ENCODE measurements at places on chromosomes 6 and 20.

DNA sequence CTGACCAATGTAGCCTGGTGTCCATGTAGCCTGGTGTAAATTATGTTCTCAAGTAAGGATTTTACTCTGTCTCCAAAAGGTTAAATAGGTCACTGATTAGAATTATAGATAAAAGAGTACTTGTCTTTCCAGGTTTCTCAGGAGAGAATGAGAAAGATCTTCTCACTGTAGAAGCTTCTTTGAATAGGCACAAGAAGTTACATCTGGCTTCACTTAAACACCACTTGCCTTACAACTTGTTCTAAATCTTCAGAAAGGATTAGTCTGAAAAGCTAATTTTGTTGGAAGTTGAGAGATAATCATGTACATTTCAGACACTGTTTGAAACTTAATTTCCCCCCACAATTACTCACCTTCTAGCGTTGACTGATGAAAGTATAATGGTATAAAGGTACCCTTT is 275.3 kb downstream of the FARS2 start:
- DNase-seq: no peak

GRCh38 chr6:88561034-88561953 is 395.1 kb upstream of the CNR1 start:
- DNase-seq: no peak

- no peak for DNase-seq
Measured at GRCh38 chr6:70668499-70668812, 773 bp downstream of the SMAP1 start.

GRCh38 chr6:4351520-4352321 is 216.3 kb upstream of the ECI2 start:
- no peak for DNase-seq

DNA sequence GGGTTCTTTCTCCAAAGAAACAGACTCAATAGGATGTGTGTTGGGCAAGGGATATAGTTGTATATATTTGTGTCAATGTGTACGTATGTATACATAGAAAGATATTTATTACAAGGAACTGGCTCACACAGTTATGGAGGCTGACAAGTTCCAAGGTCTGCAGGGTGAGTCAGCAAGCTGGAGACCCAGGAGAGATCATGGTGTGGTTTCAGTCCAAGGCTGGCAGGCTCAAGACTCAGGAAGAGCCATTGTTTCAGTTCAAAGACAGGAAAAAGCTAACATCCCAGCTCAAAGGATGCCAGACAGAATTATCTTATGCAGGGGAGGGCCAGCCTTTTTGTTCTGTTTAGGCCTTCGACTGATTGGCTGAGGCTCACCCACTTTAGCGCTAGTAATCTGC is 89.9 kb upstream of the RALGAPA2 start:
- no peak for DNase-seq

- DNase-seq: no peak
Measured at GRCh38 chr6:1081551-1082284, 230.2 kb upstream of the FOXQ1 start.

GRCh38 chr6:159730332-159730676 is 3.0 kb downstream of the WTAP start:
- DNase-seq: no peak

GRCh38 chr6:12222405-12223366 is 67.5 kb upstream of the EDN1 start:
- DNase-seq: no peak

DNA sequence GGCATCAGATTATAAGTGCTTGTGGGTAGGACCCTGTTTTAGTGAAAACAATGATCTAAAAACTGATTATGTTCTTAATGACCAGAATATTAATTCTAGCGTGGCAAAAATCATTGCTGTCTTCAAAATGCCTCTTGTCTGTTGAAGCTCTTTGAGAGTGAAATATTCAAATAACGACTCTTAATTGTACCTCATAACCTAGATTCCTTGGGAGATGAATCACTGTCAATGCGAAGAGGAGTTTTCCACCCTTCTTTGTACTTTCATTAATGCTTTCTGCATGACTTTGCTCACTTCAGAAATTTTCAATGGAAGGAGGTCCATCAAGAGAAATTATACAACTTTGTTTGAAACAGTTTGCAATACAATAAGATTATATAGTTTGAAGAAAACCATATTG is 71.5 kb downstream of the CRYBG1 start:
- DNase-seq: no peak

GRCh38 chr6:69861986-69862385 is 4.4 kb upstream of the COL19A1 start:
- no peak for DNase-seq

DNA sequence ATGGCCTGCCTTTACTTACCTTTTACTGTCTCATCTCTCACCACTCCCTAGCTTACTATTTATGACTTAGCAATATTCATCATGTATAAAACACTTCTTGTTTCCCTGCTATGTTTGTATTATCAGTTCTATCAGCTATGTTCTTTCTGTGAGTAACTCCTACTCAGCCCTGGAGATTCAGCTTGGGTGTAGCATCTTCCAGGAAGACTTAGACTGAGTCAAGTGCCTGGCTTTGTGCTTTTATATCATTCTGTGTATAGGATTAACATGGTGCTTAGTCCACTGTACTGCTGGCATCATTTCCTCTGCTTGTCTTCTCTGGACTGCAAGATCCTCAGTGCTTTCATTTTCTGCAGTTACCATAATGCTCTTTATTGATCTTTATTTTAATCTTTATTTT is 257.8 kb downstream of the BTBD3 start:
- DNase-seq: no peak

- DNase-seq: no peak
Measured at GRCh38 chr20:32628960-32629530, 43.9 kb upstream of the NOL4L start.

- DNase-seq: peak; percentile 9
Measured at GRCh38 chr6:16238057-16238962, at the start of gene GMPR. Gene GMPR, plus strand, starts transcription at chr6:16238587. Its CDS starts 107 bp downstream, at chr6:16238694.

- DNase-seq: no peak
Measured at GRCh38 chr6:20879121-20879520, 344.9 kb downstream of the CDKAL1 start.

DNA sequence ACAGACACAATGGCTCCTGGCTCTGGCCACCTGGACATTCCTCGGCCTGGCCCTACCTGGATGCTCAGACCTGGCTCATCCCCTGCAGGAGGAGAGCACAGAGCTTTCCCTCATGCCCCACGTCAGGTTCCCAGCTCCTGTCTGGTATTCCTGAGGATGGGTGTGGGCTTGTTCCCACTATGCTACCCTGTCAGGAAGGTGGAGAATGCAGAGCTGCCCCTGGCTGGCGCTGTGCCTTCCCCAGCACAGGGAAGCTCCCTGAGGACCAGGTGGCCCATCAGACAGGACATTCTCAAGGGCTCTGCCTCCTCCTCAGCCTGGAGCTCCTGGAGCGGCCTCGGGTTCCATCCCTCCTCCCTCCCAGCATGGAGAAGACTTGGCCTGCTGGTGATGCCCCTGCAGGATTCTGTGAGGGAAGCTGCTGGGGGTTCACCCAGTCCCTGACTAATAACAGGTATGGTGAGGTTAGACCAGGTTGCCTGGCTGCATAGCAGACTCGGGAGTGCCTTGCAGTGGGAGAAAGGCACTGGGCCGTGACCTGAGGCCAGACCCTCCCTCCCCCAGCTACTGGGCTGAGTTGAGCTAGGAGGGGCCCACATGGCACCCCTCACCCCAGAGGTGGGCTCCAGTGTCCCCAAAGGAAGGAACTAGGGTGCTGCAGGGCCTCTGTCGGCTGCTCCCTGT is 156.0 kb upstream of the MLN start:
- no peak for DNase-seq

DNA sequence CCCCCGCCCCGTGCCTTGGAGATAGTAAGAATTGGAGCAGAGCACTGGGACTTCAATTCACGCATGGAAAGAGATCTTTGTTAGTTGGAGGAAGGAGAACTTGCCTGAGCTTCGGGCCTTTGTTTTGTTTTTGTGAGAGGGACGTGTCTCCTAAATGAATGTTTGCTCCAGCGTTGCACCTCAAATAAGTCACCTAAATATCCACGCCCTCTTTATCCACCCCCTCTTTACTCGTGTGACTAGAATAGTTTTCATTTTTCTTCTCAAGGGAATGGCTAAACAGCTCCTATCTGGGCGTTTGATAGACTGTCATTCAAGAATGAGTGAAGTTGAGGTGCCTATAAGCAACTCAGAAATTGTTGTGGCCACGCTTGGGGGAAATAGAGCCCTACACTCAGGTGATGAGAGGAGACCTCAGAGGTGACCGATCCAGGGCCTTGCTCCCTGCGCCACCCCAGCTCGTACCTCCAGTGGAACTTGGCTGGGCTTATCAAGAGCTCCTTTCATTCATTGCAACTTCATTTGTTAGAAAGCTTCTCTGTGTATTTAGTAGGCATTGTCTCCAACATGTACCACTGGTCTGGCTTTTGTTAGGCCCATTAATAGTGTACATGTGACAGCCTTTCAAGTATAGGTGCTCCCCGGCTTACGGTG is 861 bp downstream of the PCMTD2 start:
- no peak for DNase-seq

DNA sequence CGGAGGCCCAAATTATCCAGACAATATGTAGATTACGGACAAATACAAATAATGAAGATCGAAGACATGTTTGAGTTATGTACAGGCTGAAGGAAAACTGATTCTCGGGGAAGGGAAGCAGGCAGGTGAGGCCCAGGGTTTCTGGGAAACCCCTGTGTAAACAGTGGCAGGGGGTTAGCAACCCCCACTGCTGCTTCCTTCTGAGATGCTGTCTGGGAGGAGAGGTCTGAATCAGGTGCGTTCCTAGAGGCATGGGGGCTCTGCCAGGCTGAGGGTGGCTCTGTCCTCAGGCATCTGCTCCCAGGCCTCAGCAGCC is 7.2 kb upstream of the MDGA1 start:
- DNase-seq: no peak

- DNase-seq: no peak
Measured at GRCh38 chr20:40882152-40882551, 146.5 kb upstream of the TOP1 start.

DNA sequence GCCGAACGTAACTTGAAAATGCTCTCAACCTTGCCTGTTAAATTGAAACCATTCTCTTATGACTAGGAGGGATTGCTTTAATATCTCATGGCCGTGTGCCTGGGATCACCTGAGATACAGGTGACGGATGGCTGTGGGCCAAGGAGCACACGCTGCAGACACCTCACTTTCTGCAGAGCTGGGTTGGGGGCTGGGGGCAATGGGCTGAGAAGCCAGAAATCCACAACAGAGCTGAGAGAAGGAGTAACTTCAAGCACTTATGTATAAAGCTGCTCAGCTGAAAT is 170.9 kb downstream of the DTNBP1 start:
- no peak for DNase-seq

- DNase-seq: no peak
Measured at GRCh38 chr20:9515214-9515585, 810 bp downstream of the LAMP5 start.

DNA sequence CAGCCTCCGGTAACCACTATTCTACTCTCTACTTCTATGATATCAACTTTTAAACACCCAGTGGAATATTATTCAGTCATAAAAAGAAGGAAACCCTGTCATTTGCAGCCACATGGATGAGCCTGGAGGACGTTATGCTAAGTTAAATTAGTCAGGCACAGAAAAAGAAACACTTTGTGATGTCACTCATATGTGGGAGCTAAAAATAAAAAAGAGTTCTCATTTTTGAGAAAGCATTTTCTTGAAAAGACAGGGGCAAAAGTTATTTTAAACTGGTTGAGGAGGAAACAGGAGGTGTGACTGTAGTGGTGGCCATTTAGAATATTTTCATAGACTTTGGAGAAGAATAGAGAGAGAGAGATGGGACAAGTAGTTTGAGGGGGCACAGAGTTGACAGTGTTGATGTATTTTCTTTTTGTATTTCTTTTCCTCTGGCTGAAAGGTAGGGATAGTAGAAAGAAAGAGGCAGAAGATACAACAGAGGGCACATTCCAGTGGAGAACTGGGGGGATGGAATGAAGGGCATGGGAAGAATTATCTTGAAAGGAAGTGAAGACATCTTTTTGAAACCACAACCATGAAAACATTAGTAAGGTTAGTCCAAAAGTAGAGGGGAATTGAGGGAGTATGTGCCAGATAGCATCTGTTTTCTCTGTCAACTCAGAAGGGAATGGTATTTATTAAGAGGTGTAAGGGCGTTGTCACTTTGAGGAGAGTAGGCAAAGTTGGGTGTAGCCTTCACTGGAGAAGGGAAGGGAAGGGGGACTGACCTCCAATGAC is 181.3 kb upstream of the GMDS start:
- no peak for DNase-seq

GRCh38 chr20:652615-653109 is 338 bp downstream of the SRXN1 start:
- no peak for DNase-seq

- DNase-seq: no peak
Measured at GRCh38 chr20:18926965-18927364, 113.4 kb downstream of the SCP2D1 start.

GRCh38 chr6:164534070-164534766 is 775.2 kb downstream of the C6orf118 start:
- DNase-seq: no peak

DNA sequence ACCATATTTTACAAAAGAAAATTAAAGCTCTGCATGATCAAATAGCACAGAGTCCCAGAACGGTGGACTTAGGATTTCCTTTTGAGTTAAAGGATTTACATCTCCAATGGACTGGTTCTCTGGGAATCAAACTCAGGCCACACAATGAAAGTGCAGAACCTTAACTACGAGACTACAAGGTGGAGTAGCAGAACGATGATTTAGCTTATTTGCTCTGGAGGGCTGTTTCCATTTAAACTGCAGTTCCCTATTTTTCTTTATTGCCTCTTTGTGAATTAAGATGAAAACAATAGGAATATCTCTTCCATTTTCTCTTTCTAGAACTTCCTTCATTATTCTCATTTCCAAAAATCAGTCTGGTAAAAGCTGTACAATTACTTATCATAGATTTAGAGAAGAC is 65.7 kb downstream of the TFAP2B start:
- no peak for DNase-seq

DNA sequence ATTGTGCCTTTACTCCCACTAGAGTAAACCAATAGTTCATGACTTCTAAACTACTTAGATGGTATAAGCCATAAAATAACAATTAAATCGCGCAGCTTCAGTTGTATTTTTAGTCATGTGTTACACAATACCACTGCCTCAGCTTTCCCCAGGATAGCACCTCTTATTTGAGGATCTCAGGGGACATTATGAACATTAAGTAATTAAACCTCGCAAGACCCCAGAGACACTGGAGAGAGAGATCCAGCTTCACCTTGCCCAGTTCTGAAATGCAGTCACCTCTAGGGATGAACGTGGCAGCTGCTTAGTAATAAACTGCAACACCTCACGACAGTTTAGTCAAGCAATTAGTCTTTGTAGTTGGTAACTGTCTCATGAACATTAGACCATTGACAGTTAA is 87.1 kb downstream of the CFAP61 start:
- DNase-seq: no peak

DNA sequence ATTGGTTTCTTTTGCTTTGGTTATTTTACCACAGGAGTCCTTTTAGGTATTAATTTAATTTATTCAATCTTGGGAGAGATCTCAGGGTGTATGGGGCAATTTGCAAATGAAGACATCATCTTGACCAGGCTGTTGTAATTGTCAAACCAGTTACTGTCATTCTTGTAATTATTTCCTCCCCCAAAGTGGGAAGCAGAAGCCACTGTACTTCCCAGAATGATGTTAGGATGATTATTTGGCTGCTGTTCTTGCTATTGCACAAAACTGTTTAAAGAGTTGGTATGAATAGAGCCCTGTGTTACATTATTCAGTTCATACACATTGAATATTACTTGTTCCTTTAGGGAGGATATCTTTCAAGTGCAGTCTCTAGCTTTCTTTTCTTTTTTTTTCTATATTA is 1.7 kb downstream of the TAAR6 start:
- DNase-seq: no peak

Data from cortex of kidney (tissue), 1 donor.